ENCODE measurements at places on chromosomes 1 and 21.

DNA sequence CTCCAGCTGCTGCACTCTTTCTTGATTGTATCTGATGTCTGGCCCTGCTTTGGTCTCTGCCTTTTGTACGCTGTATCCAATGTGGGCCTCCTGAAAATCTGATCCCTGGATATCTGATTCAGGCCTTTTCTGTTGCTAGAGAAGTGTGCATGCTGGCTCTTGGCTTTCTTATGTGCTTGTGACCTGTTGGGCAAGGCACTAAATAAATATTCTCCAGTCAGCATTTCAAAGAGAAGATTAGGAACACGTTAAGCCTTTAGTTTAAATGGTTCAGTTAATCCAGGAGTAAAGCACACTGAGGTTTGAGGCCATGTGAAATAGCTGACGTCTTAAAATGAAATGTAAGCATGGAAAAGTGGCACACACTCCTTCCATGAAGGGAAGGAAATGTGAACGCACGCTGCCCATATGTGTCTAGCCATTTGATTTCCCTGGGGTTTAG, 9.3 kb upstream of the F3 start:
- no peak for DNase-seq

- no peak for DNase-seq
Observed at GRCh38 chr1:17122521-17123164, 3.4 kb upstream of the PADI2 start.

DNA sequence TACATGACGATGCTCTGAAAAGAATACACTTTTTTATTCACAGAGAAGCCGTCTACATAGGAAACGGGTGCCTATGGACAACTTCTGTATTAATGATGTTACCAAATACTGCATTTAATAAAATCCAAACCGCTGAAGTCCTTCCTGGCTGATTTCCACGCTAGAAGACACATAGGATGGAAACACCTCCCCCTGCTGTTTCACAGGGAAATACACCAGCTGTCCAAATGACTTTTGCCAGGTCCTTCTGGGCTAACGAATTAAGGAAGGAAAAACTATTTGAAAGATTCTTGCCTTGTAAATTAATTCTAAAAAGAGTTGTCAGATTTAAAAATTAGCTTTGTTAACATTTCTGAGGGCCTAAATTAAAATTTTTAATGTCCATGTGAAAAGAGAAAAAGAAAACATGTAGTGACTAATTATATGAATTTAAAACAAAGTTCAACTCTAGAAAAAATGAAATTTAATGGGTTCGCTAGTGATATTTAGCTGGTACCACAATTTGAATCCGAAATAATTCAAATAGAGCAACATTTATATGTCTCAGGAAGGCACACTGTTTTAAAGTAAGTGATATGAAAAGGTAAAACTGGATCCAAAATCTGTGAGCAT, 146.0 kb downstream of the RERE start:
- no peak for DNase-seq

DNA sequence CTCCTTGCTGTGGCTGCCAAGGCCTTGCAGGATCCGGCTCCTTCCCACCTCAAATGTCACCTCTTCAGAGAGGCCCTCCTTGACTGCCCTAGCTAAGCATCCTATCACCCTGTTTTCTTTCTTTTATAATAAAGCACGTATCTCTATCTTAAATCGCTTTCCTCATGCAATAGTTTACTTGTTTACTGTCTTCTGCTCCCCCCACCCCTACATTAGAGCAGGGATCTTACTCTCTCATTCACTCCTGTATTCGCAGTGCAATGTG, 36.4 kb downstream of the MYOM3 start:
- DNase-seq: no peak

GRCh38 chr1:209388358-209388757, 195.2 kb upstream of the CAMK1G start:
- no peak for DNase-seq

DNA sequence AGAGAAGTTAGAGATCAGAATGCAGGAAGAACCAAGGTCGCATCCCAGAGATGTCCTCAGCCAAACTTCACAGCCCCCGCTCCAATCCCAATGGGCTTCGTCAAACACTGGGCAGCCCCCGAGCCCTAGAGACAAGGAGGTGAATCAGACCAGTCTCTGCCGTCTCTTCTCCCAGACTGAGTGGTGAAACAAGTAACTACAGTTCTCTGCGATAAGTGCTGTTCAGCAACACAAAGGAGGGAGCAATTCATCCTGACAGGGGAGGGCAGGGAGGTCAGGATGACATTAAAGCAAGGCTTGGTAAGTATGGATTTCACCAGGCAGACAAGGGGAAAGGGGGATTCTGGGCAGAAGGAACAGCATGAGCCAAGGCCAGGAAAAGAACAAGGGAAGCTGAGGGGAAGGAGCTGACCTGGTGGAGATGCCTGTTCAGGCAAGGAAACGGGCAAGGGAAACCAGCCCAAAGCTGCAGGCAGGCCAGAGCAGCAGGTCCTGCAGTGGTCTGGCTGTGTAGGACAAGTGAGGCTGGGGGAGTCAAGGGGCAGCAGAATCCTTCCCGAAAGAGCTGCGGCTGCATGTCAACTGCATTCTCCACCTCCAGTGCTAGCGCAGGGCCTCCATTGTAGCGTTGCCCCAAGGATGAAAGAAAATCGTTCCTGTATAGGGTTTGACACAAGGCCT, 13.6 kb upstream of the ERI3 start:
- no peak for DNase-seq

GRCh38 chr1:180778782-180779398, 133.8 kb upstream of the KIAA1614 start:
- DNase-seq: no peak

DNA sequence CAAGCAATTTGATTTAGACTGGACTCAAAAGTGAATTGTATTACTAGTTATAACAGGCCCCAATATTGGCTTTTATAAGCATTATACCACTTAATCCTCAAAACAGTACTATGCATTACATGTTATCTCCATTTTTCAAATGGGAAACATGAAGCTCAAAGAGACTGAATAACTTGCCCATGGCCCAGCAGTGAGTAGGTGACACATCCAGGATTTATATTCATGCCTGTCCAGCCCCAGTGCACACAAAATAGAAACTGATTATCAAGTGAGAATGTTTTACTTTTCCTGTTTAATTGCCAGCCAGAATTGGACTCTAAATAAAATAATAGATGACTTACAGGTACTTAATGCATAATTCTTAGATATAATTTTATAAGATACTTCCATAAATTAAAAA, 82.9 kb downstream of the NIBAN1 start:
- DNase-seq: no peak

GRCh38 chr1:33099290-33100118, 18.6 kb downstream of the AZIN2 start:
- DNase-seq: no peak

- no peak for DNase-seq
Observed at GRCh38 chr1:176605176-176605575, 142.2 kb downstream of the PAPPA2 start.

DNA sequence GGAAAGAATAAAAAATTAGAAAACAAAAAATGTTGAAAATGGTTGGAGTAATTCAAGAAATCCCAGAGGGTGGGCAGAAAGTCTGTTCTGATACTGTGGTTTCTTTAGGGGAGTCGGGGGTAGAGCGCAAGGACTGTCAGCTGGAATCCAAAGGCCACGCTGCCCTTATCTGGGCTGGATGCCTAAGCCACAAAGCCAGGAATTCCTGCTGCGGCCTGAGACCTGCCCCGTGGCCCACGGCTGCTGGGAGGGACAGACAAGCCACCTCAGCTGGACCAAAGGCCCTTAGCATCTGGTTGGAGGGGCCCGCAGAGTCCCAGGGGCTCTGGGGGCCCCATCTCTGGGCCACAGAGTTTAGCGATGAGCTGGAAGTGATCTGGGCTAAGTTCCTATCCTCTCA, 60.2 kb downstream of the DMRTB1 start:
- no peak for DNase-seq

DNA sequence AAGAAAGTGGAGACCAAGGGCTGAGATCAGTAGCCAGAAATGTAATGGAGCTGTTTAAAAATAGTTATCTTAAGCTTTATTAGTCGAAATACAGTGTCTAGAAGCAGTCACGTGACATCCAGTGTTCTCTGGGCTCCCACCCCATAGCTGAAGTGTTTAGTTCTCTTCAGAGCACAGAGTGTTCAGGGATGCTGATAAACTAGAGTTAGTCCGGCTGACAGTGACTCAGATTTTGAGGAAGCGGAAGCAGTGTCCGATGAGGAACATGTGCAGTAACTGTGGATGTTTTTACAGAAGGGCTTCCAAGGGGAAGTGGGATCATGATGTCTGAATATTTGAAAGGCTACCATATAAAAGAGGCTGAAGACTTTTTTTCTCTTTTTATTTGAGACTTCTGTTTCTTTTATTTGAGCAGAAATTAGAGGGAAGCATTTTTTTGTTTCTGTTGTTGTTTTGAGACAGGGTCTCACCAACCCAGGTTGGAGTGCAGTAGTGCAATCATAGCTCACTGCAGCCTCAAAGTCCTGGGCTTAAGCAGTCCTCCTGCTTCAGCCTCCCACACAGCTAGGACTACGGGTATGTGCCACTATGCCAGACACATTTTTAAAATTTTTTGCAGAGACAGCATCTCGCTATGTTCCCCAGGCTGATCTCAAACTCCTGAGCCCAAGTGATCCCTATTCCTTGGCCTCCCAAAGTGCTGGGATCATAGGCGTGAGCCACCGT, 124.2 kb downstream of the GALNT2 start:
- no peak for DNase-seq

GRCh38 chr1:41882486-41882885, 36.2 kb downstream of the HIVEP3 start:
- no peak for DNase-seq

DNA sequence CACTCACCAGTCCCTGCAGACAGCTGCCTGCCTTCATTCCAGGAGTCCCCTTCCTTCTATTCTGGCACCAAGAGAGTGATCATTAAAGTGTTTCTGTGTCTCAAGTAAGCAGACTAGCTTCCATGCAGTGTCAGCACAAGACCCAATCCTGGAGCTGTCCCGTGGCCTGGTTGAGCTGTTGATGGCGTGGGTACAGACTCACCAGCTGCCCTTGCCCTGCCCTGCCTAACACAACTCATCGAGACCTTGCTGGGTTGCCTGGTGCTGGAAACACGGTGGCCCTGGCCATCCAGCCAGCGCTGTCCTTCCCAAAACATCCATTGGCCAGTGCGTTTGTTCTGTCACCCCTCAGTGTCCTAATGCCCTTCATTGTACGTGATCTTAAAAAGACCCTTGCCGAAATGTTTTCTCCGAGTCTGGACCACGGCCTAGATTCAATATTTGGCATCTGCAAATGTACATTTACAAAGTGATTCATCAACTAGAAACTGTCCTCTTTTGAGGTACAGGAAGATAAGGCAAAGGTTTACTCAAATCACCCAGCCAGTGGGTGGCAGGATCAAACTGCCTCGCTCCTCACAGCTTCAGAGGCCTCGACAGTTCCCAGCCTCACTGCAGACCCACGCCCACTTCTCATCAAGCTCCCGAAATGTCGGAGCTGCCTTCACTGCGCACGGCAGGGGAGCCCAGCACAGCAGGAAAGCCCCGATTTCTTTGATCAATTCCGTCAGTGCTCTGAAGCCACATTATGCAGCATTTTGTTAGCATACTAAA, 494.2 kb downstream of the KIF26B start:
- no peak for DNase-seq

GRCh38 chr1:2564815-2565374, 8.7 kb downstream of the TNFRSF14 start:
- no peak for DNase-seq

DNA sequence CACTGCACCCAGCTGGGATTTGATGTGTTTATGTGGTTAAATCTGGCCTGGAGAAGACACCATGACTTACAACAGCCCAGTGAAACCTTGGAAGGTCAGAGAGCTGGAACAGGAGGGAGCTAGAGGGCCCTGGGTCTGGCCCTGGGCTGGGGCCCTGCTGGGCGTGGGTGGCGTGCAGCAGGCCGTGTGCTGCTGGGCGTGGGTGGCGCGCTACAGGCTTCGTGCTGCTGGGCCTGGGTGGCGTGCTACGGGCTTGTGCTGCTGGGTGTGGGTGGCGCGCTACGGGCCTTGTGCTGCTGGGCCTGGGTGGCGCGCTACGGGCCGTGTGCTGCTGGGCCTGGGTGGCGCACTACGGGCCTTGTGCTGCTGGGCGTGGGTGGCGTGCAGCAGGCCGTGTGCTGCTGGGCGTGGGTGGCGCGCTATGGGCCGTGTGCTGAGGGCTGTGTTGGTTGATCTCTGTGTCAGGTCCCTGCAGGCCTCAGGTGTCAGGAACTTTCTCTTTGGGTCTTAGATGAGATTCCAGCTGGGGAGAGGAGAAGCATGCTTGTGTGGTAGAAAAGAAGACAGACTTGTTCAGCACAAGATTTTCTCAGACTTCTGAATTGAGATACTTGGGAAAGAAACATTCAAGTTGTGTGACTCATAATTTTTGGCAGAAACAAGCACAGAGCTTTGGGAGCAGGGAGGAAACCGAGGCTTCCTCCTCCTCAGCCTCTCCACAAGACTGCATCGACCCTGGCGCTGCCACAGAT, 66.0 kb downstream of the COL18A1 start:
- DNase-seq: no peak

- DNase-seq: no peak
Observed at GRCh38 chr1:4851385-4852065, 197.1 kb downstream of the AJAP1 start.

GRCh38 chr1:206890125-206891060, 6.8 kb upstream of the IL24 start:
- DNase-seq: peak; percentile 67

- DNase-seq: no peak
Observed at GRCh38 chr21:25911730-25912401, 177.1 kb downstream of the GABPA start.

DNA sequence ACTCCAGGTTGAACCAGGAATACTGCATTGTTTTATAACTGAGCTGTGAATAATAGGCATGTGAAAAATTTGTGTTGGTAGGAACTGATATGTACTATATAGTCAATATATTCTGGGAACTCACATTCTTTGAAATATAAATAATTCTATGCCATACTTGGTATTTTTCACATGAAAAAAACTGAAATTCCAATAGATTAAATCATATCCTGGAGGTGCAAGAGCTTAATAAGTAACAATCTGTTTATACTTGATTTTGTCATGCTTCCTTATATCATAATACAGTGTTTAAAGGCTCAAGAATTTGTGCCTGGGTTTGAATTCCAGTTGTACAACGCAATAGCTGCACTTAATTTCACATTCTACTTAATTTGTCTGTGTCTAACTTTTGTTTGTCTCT, 387.0 kb downstream of the USP25 start:
- no peak for DNase-seq

DNA sequence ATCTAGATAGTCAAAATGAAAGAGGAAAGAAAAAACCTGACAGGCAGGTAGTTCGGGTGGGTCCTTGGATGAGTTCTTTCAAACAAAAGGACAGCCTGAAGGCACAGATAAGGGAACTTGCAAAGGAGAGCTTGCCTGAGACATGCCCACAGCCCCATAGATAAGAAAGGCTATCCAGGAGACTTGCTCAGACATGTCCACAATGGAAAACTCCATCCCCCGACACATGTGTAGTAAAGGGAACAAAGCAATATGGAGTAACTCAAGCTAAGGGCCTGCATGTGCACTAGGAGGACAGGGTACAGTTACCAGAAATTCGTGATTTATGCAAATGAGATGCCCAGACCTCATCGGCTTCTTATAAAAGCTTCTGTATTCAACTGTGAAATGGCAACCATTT, 281.5 kb downstream of the NEGR1 start:
- no peak for DNase-seq

GRCh38 chr1:43563876-43564539, 33.3 kb downstream of the PTPRF start:
- no peak for DNase-seq

GRCh38 chr1:172172352-172172831, 248.1 kb upstream of the C1orf105 start:
- DNase-seq: no peak
